Naive thymus-derived CD4-positive, alpha-beta T cell (primary cell): ENCODE measurements at places on chromosomes 7 and 10. TPM values are rescaled to one million over a fixed set of nuclear protein-coding genes. Genes with fewer than 3 reads are reported as not detected.

CDC14C gene
- not detected for total RNA-seq

DNA sequence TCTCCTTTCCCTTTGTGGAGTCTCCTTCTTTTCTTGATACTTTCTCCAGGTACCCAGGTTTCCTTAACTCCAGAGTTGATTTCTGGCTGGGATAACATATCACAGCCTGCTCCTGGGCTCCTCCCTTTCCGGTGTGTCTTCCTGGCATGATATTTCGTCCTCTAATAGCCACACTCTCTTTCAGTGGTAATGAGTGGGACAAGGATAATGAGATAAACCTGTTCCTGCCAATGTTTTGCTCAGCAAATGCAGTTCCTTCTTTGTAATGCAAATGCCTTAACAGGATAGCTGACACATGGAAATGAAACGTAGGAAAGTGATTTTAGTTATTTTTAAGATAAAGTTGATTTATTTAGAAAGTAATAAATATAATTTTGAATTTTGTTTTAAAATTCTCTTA, 168.6 kb downstream of the NRP1 start:
- H3K4me3 ChIP-seq = no peak overlapping the region
- no peaks in the 10 kb centered on the region for H3K27me3 ChIP-seq
- H3K4me1 ChIP-seq = peaks cover 5% of the 10 kb centered on the region
- H3K36me3 ChIP-seq = no peaks in the 10 kb centered on the region
- no peak for DNase-seq
- no peak overlapping the region for H3K27ac ChIP-seq

- H3K36me3 ChIP-seq = no peaks in the 10 kb centered on the region
- no peak overlapping the region for H3K27ac ChIP-seq
- no peak overlapping the region for H3K4me3 ChIP-seq
- no peaks in the 10 kb centered on the region for H3K4me1 ChIP-seq
Measured at GRCh38 chr7:47383696-47384445, 198.0 kb downstream of the TNS3 start.

PPP1R9A gene
- total RNA-seq = 1.4 TPM

SPAG6 gene
- 0.93 TPM for total RNA-seq

GRCh38 chr7:158786898-158787297, 42.4 kb downstream of the ESYT2 start:
- no peak for DNase-seq
- H3K27ac ChIP-seq = no peak overlapping the region
- H3K4me1 ChIP-seq = no peaks in the 10 kb centered on the region
- no peak overlapping the region for H3K4me3 ChIP-seq
- H3K36me3 ChIP-seq = peaks cover 72% of the 10 kb centered on the region
- no peaks in the 10 kb centered on the region for H3K27me3 ChIP-seq

DNA sequence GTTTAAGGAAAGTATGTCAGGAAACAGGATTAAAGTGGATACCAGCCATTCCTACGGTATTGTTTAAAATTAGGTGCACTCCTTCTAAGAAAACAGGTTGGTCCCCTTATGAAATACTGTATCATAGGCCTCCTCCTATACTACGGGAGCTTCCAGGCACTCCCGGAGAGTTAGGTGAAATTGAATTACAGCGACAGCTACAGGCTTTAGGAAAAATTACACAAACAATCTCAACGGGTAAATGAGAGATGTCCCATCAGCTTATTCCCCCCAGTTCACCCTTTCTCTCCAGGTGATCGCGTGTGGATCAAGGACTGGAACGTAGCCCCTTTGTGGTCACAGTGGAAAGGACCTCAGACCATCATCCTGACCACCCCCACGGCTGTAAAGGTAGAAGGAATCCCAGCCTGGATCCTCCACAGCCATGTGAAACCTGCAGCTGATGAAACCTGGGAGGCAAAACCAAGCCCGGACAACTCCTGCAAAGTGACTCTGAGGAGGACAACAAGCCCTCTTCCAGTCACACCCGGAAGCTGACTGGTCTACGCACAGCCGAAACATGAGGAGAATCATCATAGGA, 25.1 kb upstream of the GHITM start:
- no peak overlapping the region for H3K27ac ChIP-seq
- no peak for DNase-seq
- no peaks in the 10 kb centered on the region for H3K4me1 ChIP-seq
- no peak overlapping the region for H3K4me3 ChIP-seq
- no peaks in the 10 kb centered on the region for H3K27me3 ChIP-seq

DNA sequence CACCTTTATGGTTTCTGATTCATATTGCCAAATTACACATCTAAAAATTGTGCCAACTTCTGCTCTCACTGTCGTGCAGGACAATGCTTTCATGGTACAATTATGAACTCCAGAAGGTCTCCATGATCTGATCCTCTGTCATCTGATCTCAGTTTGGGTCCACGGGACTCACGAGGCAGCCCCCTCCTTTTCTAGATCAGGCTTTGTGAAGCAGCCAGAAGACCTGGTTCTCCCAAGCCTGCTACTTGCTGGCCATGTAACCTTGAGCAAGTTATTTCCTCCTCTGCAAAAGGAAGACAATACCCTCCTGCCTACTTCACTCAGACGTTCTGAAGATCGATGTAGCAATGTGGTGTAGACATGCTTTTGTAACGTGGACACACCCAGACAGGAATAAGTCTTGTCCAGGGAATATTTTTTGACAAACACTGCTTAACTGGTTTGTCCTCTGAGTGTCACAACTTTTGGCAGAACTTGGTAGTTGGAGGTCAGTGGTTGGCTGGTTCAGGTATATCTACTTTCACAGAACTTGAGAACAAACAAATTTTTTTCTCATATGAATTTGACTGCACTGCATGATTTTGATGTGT, 19.6 kb downstream of the CALML3 start:
- no peaks in the 10 kb centered on the region for H3K36me3 ChIP-seq
- H3K27me3 ChIP-seq = no peaks in the 10 kb centered on the region
- no peak overlapping the region for H3K27ac ChIP-seq
- peaks cover 14% of the 10 kb centered on the region for H3K4me1 ChIP-seq

MRLN gene
- not detected for total RNA-seq

- H3K4me1 ChIP-seq = no peaks in the 10 kb centered on the region
- DNase-seq = no peak
- H3K36me3 ChIP-seq = no peaks in the 10 kb centered on the region
- no peaks in the 10 kb centered on the region for H3K27me3 ChIP-seq
Measured at GRCh38 chr10:24147321-24147720, 61.6 kb upstream of the KIAA1217 start.

DNA sequence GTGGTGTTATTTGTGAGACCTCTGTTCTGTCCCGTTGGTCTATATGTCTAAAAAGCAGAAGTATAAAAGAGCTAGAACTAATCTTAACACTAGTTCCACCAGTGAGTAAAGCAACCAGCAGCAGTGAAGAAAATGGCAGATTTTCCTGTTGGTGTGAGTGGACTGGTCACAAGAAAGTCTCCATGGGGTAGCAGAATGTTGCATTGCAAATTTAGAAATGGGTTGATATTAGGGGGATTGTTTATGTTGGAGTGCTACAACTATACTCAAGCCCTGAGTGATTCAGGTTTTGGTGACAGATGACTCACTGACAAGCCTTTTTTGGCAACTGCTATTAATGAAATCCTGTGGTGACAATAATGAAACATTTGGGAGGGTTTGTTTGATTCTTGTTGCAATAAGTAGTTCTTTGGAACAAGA, 5.6 kb downstream of the AVL9 start:
- no peak for DNase-seq
- peaks cover 26% of the 10 kb centered on the region for H3K4me1 ChIP-seq
- no peaks in the 10 kb centered on the region for H3K27me3 ChIP-seq
- no peaks in the 10 kb centered on the region for H3K36me3 ChIP-seq
- no peak overlapping the region for H3K4me3 ChIP-seq

CCDC146 gene
- total RNA-seq = 15.6 TPM

- no peaks in the 10 kb centered on the region for H3K4me1 ChIP-seq
- H3K27ac ChIP-seq = no peak overlapping the region
- H3K36me3 ChIP-seq = no peaks in the 10 kb centered on the region
- DNase-seq = no peak
- no peak overlapping the region for H3K4me3 ChIP-seq
Measured at GRCh38 chr7:36563706-36564327, 160.5 kb downstream of the AOAH start.

TAS2R3 gene
- 1.9 TPM for total RNA-seq

DNA sequence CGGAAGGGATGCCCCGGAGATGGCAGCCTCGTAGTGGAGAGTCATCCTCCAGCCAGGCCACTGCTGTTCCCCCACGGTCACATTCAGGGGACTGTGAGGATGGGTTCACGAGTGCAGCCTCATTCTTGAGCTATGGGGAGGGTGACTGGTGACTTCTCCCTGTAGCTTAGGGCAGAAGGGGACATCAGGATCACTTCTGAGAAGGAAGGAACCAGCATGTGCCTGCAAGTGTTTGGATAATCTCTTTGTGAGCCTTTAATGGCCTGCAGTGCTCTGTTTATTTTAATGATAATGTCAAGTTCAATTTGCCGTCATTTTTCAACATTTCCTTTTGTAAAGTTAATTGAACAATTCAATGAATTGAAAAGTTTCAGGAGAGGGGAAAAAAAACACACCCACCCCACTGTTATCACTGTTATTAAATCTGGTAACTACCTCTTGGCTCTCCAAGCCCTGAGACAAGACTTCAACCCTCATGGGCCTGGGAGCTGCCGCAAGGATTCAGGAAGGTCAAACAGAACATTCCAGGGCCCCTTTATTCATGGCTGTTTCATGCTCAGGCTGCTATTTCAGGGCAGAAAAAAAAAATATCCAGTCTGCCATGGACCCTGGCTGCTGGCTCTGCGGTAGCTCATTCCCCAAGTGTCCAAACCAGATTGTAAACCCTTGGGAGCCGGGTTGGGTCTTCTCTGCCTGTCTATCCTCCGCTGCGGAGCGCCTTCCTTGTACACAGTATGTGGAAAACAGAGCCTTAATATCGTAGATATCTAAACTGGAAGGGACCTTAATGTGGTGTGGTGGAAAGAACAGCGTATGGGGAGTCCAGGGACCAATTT, 100.4 kb downstream of the CDH23 start:
- H3K36me3 ChIP-seq = no peaks in the 10 kb centered on the region
- H3K4me1 ChIP-seq = no peaks in the 10 kb centered on the region
- no peaks in the 10 kb centered on the region for H3K27me3 ChIP-seq
- H3K27ac ChIP-seq = no peak overlapping the region
- H3K4me3 ChIP-seq = no peak overlapping the region
- no peak for DNase-seq

GRCh38 chr7:141872931-141873330, 31.6 kb upstream of the PRSS37 start:
- H3K4me1 ChIP-seq = no peaks in the 10 kb centered on the region
- H3K36me3 ChIP-seq = no peaks in the 10 kb centered on the region

DNA sequence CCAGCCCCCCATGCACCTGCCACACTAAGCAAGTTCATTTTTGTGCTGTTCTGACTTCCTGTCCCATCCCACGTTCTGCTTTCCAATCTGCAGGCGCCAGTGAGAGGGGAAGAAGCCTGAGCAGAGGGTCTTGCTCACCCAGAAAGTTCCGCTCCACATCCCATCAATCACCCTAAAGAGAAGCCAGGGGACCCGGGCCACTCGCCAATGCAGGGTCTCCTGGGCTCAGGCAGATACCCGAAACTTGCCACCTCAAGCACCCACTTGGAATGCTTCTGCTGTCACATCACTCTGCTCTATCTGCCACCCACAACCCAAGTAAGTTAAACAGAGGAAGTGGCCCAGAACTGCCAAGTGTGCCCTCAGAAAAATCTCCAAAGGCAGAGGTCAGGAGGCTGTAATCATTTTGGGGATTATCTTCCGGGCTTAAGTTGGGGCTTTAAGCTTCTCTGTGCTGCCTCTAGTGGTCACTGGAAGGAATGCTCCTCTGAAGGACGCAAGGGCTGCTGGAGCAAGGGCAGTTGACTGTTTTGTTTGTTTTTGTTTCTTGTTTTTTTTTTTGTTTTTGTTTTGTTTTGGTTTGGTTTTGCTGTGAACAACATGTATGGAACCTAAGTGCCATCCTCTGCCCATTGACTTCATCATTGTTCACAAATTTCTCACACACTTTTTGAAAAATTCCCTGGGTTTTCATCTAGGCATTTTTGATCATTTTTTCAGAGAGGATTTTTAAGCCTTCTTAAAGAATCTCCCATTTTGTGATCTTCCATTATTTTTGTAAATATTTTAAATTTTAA, 25.5 kb downstream of the PRR15 start:
- no peak overlapping the region for H3K27ac ChIP-seq
- H3K36me3 ChIP-seq = no peaks in the 10 kb centered on the region
- no peak overlapping the region for H3K4me3 ChIP-seq
- H3K27me3 ChIP-seq = no peaks in the 10 kb centered on the region

DNA sequence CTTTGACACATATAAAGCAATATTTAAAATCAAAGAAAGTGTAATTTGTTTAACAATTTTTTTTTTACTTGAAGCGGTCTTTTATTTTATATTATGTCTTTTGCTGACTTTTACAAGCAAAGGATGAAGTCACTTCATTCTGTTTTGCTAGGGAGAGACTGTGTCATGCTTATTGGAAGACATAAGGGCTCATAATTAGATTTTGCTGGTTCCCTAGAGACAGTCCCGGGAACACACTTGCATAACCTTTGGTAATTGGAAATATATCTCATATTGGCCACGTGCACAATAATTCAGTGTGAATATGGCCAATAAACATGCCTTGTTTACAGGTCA, 448 bp upstream of the NET1 start:
- no peaks in the 10 kb centered on the region for H3K4me1 ChIP-seq
- H3K27me3 ChIP-seq = no peaks in the 10 kb centered on the region
- no peak for DNase-seq
- H3K4me3 ChIP-seq = peak overlapping the region; percentile 58
- H3K27ac ChIP-seq = no peak overlapping the region
- no peaks in the 10 kb centered on the region for H3K36me3 ChIP-seq

DNA sequence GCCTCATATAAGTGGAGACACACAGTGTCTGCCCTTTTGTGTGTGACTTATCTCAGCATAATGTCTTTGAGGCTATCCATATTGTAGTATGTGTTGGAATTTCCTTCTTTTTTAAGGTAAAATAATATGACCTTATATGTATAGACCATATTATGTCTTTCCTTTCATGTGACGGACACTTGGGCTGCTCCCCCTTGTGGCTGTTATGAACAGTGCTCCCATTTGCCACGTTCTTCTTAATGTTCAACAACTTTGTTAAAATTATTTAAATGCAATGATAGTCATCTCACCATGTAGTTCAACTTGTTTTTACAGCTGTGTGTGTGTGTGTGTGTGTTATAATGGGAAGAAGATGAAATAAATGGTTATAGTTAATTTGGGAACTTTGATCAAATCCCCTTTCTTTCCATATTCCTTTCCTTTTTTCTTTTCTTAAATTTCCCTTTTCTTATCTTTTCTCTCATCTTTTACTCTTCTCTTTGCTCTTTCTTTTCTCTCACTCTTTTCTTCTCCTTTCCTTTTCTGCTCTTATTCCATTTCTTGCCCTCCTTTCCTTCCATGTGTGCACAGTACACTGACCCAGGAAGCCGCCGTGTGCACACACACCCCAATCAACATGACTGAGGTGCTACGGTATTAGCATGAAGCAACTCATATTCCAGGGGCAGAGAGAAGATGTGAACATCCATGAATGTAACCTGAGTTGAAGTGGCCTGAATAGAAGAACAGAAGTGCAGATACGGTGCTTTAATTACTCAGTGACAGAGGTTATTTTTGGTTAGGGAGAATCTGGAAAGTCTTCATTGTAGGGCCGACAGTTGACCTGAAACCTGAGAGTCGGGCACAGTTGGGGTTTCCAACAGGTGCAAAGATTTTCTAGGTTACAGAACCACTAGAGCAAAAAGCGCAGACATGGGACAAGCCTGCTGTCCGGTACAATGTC, 596.6 kb downstream of the SDK1 start:
- DNase-seq = peak; percentile 55
- no peaks in the 10 kb centered on the region for H3K4me1 ChIP-seq
- H3K27ac ChIP-seq = no peak overlapping the region
- H3K36me3 ChIP-seq = no peaks in the 10 kb centered on the region

- H3K36me3 ChIP-seq = no peaks in the 10 kb centered on the region
- H3K27ac ChIP-seq = peak overlapping the region; percentile 89
- H3K4me1 ChIP-seq = peaks cover 19% of the 10 kb centered on the region
- no peak for DNase-seq
- H3K4me3 ChIP-seq = peak overlapping the region; percentile 83
Measured at GRCh38 chr10:12350925-12351324, 1.6 kb downstream of the CAMK1D start.

ABCB1 gene
- 2.4 and 3.0 TPM in 2 replicates for total RNA-seq

GDF2 gene
- not detected for total RNA-seq
